ENCODE measurements at places on chromosomes 5 and 9.

DNA sequence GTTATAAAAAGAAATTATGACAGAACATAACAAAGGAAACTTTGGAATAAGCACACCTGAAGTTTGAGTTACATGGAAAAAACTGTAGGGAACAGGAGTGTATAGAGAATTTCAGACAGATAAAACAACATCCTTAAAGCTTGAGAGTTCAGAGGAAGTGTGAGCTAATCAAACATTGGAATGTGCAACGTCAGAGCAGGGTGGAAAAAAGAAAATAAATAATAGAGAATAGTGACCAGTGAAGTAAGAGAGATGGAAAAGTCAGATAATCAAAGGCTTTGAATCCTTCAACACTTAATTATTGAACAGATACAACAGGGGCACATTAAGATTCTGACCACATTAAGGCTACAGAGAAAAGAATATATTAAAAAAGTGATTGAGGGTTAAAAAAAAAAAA is 128.5 kb upstream of the CDH10 start:
- DNase-seq, result no peak

DNA sequence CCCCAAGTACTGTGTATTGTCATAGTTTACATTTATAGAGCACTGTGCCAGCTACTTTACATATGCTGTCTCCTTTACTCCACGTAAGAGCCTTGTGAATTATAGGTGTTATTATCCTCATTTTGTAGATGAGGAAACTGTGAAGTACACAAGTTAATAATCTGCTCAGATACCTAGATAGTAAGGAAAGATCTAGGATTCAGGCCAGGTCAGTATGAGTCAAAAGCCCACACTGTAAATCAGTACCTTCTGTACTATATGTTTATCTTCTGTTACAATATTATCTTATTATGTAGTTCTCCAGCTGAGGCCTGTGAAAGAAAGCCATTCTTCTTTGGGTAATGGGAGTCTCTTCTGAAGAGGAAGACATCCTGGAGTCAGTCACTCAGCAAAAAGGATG is 72.4 kb upstream of the TLX3 start:
- DNase-seq, result no peak

- DNase-seq, result no peak
Observed at GRCh38 chr9:134324359-134325095, 1.7 kb upstream of the RXRA start.

- DNase-seq, result no peak
Observed at GRCh38 chr9:107540164-107540561, 50.6 kb upstream of the KLF4 start.

DNA sequence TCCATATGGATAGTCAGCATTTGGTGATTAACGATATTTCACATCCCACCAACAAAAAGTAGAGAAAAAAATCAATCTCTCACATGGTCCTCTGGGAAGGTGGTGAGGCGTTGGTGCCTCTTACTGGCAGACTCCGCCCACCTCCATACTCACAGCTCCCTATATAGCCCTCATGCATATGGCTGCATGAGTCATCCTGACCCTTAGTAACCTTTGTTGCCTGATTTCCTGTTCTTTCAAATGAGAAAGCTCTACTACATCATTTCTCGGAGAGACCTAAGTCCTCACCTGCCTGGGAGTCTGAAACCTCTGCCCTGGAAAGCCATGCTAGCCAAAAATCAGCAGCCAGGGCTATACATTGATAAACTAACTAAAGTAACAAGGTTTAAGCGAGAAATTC is 33.3 kb upstream of the ABCA1 start:
- DNase-seq, result peak; percentile 96

Data from GM23338 (cell line).